Activated naive CD8-positive, alpha-beta T cell treated with anti-CD3 and anti-CD28 coated beads, Interleukin-2, amount 50 U/mL, for 24 hours (primary cell): ENCODE measurements at places on chromosomes 12 and 14.

- H3K36me3 ChIP-seq: no peaks in the 10 kb centered on the region
- no peak overlapping the region for H3K27ac ChIP-seq
- no peak overlapping the region for H3K4me3 ChIP-seq
- H3K27me3 ChIP-seq: no peaks in the 10 kb centered on the region
- H3K4me1 ChIP-seq: no peaks in the 10 kb centered on the region
- no peak for DNase-seq
Observed at GRCh38 chr12:61939977-61940376, 320.2 kb upstream of the USP15 start.

- H3K27ac ChIP-seq: no peak overlapping the region
- H3K27me3 ChIP-seq: peaks cover 4% of the 10 kb centered on the region
- DNase-seq: no peak
- no peak overlapping the region for H3K4me3 ChIP-seq
- H3K4me1 ChIP-seq: no peaks in the 10 kb centered on the region
- H3K36me3 ChIP-seq: no peaks in the 10 kb centered on the region
Observed at GRCh38 chr14:78181270-78181669, 11.1 kb downstream of the NRXN3 start.

DNA sequence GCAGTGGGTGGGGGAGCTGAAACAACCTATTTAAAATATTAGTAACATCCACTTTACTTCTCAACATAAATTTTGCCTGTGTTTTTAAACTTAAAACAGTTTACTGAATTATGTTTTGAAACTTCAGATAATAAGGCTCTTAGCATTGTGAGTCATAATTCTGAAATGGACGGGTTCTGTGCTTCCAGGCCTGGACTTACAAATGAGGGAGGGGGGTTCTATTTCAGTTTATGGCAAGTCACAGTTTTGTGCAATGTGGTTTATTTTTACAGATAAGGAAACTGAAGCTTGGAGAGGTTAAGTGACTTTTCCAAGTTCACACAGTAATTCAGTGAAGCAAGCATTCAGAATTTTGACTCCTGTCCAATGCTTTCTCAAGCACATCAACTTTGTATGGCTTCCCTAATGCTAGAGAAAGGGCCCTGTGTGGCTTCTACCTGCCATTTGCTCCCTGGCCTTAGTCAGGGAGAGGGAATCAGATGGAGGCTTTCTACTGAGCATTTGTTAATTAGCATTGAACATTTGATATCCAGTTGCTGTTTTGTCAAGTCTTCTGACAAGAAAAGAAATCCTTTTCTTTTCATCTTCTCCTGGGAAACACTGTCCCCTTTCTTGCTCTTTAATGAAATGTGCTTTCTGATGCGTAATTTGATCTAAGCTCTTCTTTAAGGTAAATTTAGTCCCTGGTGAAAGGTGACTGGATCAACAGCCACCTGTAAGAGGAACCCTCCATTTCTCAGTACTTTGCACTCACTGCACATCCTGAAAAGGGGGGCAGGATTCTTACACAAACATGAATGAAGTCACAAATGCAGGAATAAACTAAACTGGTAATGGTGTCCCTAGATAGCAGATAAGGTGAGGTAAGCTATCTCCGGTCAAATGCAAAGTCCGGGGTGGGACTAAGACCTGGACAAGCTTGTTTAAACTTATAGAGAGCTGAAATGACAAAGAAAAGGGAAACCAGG is 2.5 kb upstream of the SALL2 start:
- no peak overlapping the region for H3K27ac ChIP-seq
- no peaks in the 10 kb centered on the region for H3K36me3 ChIP-seq
- H3K27me3 ChIP-seq: peaks cover 5% of the 10 kb centered on the region
- H3K4me1 ChIP-seq: peaks cover 16% of the 10 kb centered on the region
- no peak for DNase-seq
- no peak overlapping the region for H3K4me3 ChIP-seq

DNA sequence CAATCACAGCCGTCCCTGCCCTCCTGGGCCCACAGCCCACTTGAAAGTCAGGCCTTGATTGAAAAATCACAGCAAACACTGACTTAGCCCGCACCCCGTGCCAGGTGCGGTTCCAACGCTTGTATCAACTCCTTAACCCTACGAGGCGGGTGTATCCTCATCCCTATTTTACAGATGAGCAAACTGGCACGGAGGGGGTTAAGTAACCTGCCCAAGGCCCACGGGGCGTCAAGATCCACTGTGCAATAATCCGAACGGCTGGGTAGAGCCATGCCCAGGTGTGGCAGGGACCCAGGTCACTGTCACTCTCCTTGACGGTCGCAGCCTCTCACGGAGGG is 583 bp downstream of the DNAH10 start:
- DNase-seq: no peak
- H3K4me1 ChIP-seq: peaks cover 17% of the 10 kb centered on the region
- peak overlapping the region; percentile 69 for H3K4me3 ChIP-seq

GRCh38 chr12:6205761-6206160 is 5.6 kb downstream of the CD9 start:
- H3K4me3 ChIP-seq: no peak overlapping the region
- H3K4me1 ChIP-seq: peaks cover 21% of the 10 kb centered on the region
- DNase-seq: no peak
- no peaks in the 10 kb centered on the region for H3K36me3 ChIP-seq
- peaks cover 18% of the 10 kb centered on the region for H3K27me3 ChIP-seq
- no peak overlapping the region for H3K27ac ChIP-seq

- DNase-seq: no peak
- H3K4me3 ChIP-seq: no peak overlapping the region
- peaks cover 12% of the 10 kb centered on the region for H3K27me3 ChIP-seq
- no peak overlapping the region for H3K27ac ChIP-seq
Observed at GRCh38 chr14:93669632-93670031, 118.7 kb downstream of the PRIMA1 start.

DNA sequence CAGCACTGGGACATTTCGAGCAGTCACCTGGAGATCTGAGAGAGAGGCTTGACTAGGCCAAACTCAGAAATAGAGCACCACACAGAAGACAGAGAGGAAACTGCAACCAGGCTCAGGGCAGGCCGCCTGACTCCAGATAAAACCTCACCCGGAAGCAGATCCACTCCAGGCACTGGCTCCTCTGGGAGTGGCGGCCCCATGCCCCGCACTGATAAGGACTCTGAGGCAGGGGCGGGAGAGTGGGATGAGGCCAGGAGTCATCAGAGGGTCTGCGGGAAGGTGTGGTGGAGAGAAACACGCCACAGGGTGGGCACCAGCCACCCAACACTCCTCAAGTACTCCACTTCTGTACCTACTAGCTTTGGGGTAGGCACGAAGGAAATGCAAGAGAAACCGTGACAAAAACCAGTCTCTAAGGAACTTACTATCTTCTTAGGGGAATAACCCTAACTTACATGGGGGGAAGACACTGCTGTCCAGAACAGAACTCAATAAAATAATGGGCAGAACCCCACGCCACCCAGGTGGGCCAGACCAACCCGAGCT is 71.3 kb downstream of the CHGA start:
- no peak for DNase-seq
- H3K27me3 ChIP-seq: no peaks in the 10 kb centered on the region

DNA sequence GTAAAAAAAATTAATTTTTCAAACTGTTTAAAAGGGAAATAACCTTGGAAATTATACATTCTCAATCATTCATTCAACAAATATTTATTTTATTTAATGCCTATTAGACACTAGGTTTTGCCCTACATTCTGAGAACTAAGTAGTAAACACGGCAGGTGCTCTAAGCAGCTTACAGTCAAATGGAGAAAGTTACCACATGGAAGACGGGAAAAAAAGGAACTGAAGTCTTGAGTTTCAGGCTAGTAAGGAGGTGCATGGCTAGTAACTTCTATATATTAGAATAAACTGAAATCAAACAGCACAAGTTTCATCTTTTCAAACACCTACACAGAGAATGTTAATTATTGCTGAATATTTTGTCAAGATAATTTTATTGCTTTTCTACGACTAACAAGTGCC is 52.9 kb downstream of the C12orf42 start:
- H3K27me3 ChIP-seq: no peaks in the 10 kb centered on the region
- no peak overlapping the region for H3K27ac ChIP-seq
- H3K36me3 ChIP-seq: no peaks in the 10 kb centered on the region
- H3K4me1 ChIP-seq: peaks cover 34% of the 10 kb centered on the region

DNA sequence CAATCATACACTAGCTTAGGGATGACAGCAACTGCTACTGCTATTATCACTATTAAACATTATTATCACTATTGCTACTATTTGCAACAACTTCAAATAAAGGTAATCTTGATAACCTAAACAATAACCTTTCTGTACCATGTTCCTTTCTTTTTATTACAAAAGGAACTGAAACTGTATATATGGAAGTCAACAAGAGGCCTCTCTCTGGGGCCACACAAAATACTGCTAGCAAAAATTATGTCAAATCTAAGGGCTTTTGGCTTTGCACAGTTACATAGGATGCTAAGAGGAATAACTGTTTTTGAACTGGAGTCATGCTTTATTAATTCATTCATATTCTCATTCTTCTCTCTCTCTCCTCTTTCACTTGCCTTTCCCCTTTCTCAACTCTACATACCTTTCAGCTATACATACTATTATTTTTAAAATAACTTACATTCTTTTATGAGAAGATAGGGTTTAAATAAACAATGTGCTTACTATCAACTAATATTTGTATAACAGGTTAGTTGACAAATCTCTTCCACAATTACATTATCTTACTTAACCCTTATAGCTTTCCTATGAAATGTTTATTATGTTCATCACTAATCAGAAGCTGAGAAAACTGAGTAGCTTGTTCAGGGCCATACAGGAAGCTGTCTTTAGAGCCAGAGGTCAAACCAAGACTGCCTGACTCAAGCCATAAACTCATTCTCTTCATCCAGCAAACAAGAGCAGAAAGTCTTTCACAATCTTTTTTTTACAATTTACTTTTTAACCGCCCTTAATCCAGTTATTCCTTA is 25.7 kb downstream of the SPTSSA start:
- H3K27me3 ChIP-seq: no peaks in the 10 kb centered on the region
- no peak overlapping the region for H3K4me3 ChIP-seq
- H3K27ac ChIP-seq: no peak overlapping the region
- H3K4me1 ChIP-seq: peaks cover 9% of the 10 kb centered on the region

DNA sequence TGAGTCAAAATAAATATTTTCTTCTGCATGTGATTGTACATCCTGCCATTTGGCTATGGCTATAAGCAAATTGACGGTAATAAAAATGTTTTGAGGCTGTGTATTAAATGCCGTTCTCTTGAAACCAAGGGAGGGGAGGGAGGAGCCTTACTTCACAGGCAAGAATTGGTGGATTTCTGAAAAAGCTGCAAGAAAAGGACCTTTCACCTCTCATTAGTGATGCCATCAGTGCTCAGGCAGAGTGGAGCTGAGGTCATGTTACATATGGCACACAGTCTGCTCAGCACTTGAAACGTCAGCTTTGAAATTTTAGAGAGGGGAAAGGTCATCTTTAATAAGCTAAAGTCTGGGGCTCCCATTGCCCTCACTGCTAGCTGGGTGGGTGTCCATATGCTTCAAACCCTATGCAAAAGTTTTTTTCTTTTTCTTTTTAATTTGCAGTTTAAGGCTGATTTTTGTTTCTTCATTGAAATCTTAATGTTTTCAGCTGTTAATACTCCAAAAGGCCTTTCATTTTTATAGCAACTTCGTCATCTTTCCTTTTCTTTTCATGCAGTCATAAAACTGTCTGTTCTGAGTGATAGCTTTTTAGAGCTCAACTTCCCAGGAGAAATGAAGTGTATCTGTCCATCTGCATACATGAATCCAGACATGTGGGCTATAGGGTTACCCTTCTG is 9.8 kb upstream of the SIX1 start:
- H3K4me1 ChIP-seq: peaks cover 24% of the 10 kb centered on the region
- H3K36me3 ChIP-seq: no peaks in the 10 kb centered on the region
- peaks cover 88% of the 10 kb centered on the region for H3K27me3 ChIP-seq
- DNase-seq: no peak

DNA sequence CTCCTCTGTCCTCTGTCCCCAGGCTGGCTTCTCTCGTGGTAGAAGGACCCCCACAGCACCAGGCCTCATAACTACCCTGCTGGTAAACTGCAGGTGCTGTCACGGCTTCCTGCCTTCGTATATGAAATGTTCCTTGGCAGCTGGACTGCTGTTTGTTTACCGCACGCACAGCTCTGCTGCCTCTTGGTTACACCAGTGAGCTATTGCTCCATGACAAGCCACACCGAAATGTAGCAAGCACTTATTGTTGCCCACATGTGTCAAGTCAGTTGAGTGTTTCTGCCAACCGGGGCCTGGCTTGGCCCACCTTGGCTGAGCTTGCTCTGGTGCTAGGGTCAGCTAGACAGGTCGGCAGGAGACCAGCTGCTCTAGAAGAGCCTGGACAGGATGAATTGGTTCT is 21.7 kb upstream of the TCL1B start:
- no peak overlapping the region for H3K27ac ChIP-seq
- H3K4me3 ChIP-seq: no peak overlapping the region
- no peaks in the 10 kb centered on the region for H3K36me3 ChIP-seq
- peaks cover 4% of the 10 kb centered on the region for H3K27me3 ChIP-seq
- H3K4me1 ChIP-seq: peaks cover 14% of the 10 kb centered on the region
- DNase-seq: no peak

GRCh38 chr12:104788840-104789271 is 169.2 kb downstream of the SLC41A2 start:
- no peak overlapping the region for H3K27ac ChIP-seq
- DNase-seq: no peak
- H3K36me3 ChIP-seq: no peaks in the 10 kb centered on the region

DNA sequence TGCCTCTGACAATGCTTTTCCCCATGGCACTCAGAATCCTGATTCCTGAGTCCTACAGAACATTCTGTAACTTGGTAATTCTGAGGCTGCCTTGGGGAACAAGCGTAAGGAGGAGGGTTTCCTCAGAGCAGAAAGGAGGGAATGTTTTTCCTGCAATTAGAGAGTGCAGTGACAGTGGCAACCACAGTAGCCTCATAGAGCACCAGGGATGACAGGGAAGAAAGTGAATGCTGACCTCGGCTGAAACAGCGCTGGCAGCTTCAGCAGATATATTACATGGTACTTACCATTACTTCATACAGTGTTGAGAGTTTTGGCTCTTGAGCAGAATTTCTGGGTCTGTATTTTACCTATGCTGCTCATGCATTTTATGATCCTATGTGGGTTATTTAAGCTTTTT is 757.1 kb downstream of the NRXN3 start:
- no peaks in the 10 kb centered on the region for H3K36me3 ChIP-seq
- no peaks in the 10 kb centered on the region for H3K4me1 ChIP-seq
- H3K27ac ChIP-seq: no peak overlapping the region
- no peak overlapping the region for H3K4me3 ChIP-seq
- DNase-seq: no peak
- H3K27me3 ChIP-seq: peaks cover 4% of the 10 kb centered on the region

GRCh38 chr12:98399532-98399931 is 115.9 kb upstream of the TMPO start:
- peak; percentile 60 for DNase-seq
- no peaks in the 10 kb centered on the region for H3K27me3 ChIP-seq
- H3K27ac ChIP-seq: peak overlapping the region; percentile 43
- peak overlapping the region; percentile 19 for H3K4me3 ChIP-seq
- no peaks in the 10 kb centered on the region for H3K36me3 ChIP-seq
- H3K4me1 ChIP-seq: peaks cover 45% of the 10 kb centered on the region
